ENCODE measurements at places on chromosomes 4 and X.

DNA sequence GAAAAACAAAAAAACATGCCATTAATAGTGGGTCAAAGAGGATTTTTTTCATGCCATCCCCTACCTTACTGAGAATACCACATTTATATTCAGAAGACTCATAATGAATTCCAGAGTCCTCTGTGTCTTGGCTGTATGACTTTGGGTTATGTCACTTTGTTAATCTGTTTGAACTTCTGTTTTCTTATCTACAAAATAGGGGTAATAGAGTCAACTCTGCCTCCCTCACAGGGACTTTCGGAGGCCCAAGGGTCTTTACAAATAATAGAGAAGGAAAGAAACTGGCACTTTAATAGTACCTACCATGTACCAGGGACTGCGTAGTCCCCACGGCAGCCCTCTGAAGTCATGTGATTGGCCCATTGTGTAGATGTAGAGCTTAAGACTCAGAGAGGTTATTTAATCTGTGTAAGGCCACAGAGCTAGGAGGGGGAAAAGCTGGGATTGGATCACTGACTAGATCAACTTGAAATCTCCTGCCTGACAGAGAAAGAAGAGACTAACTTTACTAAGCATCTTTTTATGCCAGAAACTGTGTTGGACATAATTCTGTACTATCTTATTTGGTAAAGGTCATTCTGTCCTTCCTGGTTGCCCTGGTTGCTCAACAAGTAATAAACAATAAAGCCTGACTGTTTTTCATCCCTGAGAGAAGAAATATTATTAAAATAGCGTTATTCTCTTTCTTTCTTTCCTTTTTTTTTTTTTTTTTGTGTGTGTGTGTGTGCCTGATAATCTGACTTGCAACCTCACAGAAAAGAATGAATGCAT, 59.6 kb downstream of the NFKB1 start:
- DNase-seq: no peak

DNA sequence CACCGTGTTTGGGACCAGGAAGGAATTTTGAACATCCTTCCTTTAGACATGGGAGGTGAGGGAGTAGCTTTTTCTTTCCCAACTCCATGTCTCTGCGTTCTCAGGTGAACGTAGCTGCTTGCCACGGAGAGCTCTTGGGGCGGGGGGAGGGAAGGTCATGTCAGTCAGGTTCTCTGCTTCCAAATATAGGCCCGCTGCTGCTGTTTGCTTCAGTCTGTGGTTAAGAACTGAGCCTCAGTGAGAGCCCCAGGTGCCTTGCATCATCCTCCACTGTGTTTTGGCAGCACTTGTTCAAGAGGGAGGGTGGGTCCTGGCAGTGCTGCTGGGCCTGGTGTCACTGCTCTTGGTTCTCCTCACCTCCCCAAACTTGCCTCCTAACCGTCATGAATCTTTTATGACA, 46.5 kb downstream of the HADH start:
- no peak for DNase-seq

GRCh38 chrX:149493567-149494562, 11.2 kb downstream of the IDS start:
- DNase-seq: no peak

DNA sequence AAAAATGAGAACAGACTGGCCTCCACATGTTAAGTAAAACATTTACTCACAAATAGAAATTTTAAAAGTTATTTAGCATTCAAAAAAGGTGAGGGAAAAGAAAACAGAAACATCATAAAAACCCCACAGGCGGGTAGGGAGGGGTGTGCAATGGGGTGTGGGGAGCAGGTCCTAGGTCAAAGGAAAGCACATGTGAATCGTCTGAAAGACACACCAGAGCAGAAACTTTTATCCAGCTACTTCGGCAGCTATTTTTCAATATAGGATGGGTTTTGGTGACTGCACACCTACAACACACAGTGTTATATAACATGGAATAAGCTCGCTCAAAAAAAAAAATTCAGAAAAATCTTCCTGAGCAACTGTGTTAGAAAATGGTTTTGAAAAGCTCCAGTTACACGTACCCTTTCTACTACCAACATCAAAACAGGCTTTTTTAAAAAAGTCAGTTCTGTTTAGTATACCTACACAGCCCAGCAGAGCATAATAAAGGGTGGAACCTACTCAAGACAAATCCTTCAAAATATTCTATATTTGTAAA, 1.6 kb downstream of the OTUD4 start:
- no peak for DNase-seq

GRCh38 chr4:99209671-99210070, 9.4 kb downstream of the ADH6 start:
- DNase-seq: no peak

GRCh38 chr4:114562176-114562904, 36.3 kb upstream of the UGT8 start:
- DNase-seq: no peak

All from KG1 (cell line).